ENCODE measurements at places on chromosomes 2 and 18.

DNA sequence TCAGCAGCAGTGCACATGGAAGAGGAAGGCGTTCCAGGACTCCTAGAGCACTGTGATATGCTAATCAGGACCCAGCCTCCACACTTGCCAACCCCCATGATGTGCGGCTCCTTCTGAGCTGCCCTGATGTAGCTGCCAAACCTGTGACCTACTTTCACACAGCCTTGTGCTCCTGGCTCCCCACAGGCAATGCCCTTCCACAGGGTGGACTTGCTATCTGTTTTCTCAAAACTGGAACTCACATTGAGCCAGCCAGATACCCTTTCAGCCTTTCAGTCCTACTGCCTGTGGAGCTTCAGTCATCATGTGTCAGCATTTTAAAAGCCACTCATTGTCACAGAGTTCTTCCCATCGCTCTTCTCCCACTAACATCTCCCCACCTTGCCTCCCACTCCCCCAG, 181.6 kb downstream of the AFF3 start:
- DNase-seq, result no peak

GRCh38 chr2:133777574-133777960, 209.3 kb upstream of the NCKAP5 start:
- DNase-seq, result no peak

GRCh38 chr18:8253944-8254343, 355.3 kb upstream of the RAB12 start:
- DNase-seq, result no peak

- DNase-seq, result no peak
These were observed 112.6 kb downstream of the CERS6 start for GRCh38 chr2:168568476-168569267.

- DNase-seq, result no peak
These were observed 118.8 kb upstream of the CTAGE1 start for GRCh38 chr18:22536558-22536957.

- DNase-seq, result no peak
These were observed 68.2 kb downstream of the ZSWIM2 start for GRCh38 chr2:186780701-186781316.

- no peak for DNase-seq
These were observed 45.3 kb upstream of the NARS1 start for GRCh38 chr18:57666818-57667497.

DNA sequence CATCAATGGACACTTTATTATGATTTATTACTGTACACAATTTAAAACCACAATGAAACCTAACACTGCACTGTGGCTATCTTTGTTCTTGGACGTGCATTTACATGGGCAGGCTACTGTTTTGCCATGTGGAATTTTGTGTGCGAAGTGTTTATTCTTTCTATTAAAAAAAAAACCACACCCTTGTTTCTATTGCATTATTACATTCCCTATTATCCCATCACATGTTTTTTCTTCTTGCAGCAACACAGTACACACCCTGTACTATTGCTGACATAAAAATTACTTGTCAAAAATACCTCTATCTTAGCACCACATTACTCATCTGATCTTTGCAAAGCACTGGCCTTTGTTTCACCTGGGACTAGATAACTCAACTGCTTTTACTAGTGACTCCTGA, 1.5 kb downstream of the RNF152 start:
- DNase-seq, result no peak

- DNase-seq, result no peak
These were observed 907 bp upstream of the SUCLG1 start for GRCh38 chr2:84459944-84460429.

DNA sequence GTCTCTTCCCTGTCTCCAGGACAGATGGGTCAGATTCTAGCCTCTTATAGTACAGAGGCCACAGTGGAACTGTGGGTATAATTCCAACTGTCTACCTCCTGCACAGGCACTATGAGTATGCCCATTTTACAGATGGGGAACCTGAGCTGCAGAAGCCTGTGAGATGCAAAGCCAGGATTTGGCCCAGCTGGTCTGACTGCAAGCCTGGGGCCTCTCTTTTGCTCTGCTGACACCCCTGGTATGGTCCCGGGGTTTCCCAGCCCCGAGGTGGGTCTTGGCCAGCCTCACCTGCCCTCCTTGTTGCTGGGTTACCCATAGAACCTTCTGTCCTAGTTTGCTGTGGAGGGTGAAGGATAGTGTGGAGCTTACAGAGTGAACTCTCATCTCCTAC, 9.8 kb downstream of the HS6ST1 start:
- DNase-seq, result no peak

- no peak for DNase-seq
These were observed 388.0 kb downstream of the NYAP2 start for GRCh38 chr2:225787497-225787896.

DNA sequence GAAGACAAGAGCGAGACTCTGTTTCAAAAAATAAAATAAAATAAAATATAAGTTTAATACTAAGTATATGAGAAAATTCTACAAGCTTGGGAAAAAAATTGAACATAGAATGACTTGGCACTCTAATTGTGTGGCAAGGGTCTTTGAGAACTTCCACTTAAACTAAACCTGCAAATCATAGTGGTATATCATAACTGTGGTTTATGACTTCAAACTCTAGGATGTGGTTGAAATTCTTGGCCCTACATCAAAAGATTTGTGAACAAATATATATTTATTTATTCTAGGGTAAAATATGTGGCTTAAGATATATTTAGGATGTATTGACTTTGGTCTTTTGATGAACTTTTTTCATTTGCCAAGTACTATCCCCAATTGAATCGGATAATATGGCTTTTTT, 3.1 kb upstream of the FAM171B start:
- DNase-seq, result no peak

DNA sequence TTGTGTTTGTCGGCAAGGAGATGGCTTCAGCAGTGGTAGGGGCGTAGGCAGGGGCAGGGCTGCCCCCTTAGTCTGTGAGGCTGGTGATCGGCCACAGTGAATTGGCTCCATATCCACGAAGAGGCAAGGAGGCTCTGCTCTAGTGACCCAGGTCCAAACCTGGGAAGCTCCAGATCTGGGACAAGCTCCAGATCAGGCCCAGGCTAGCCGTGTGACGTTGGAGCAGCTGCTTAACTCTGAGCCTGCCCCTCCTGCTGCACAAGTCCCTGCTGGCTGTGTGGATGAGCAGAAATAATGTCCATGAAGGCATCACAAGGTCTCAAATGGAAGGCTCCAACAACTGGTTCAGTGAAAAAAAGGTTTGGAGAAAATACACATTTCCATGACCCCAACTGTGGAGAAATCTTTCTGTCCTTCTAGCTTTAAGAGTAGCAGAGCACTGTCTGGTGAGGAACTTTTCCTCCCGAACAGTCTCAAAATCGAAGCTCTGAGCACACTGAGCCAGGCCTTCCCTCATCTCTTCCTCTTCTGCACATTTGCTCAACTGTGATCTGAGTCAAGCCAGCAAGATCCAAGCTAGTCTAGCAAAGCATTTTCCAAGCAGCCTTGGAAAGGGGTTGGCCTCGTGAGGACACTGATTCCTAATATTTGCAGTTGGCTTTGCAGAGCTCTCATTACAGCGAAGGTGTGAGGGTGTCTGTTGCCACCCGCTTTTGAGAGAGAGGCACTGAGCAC, 67.0 kb upstream of the TCF7L1 start:
- DNase-seq, result no peak

GRCh38 chr2:215622837-215623236, 187.0 kb upstream of the FN1 start:
- no peak for DNase-seq
